ENCODE measurements at places on chromosomes 6 and 20.

- DNase-seq: no peak
Measured at GRCh38 chr6:11290027-11290426, 57.6 kb upstream of the NEDD9 start.

GRCh38 chr6:78492351-78493017 is 374.9 kb upstream of the IRAK1BP1 start:
- DNase-seq: no peak

GRCh38 chr6:3732345-3733141 is 19.0 kb downstream of the PXDC1 start:
- DNase-seq: peak; percentile 26

- no peak for DNase-seq
Measured at GRCh38 chr20:34647737-34648136, 29.2 kb downstream of the PIGU start.

GRCh38 chr20:52290569-52290968 is 99.0 kb upstream of the ZFP64 start:
- DNase-seq: no peak

DNA sequence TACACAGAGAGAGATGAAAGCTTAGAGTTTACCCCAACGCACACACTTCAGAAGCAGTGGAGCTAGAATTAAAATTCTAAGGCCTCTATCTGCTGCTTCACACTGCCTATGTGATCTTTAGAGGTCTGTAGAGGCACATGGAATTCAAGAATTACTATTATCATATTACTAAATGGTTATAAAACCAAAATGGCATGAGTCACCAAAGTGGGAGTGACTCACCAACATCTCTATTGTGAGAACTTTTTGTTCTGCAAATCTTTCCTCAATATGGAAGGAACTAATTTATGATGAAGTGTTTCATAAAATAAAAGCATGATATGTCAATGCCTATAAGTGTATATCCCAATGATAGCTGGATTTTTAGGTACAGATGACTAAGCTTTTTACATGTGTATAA is 28.5 kb upstream of the TMEM244 start:
- no peak for DNase-seq

- DNase-seq: no peak
Measured at GRCh38 chr6:150269857-150270223, 99.0 kb upstream of the IYD start.
